ENCODE measurements at places on chromosomes 13 and 19. TPM values are rescaled to one million over a fixed set of nuclear protein-coding genes. Genes with fewer than 3 reads are reported as not detected.

The NAPSA gene
- 0.36 TPM for total RNA-seq

The CYP4F2 gene
- total RNA-seq, result not detected

The PLIN4 gene
- total RNA-seq, result 0.73 TPM

The PEG3 gene
- 149 TPM for total RNA-seq

The ADGRE2 gene
- total RNA-seq, result 0.18 TPM

The GJA3 gene
- 0.27 TPM for total RNA-seq

The ZNF844 gene
- total RNA-seq, result 20.6 TPM

The ZNF829 gene
- 7.5 TPM for total RNA-seq

The ZNF565 gene
- 14.6 TPM for total RNA-seq

The SIGLEC5 gene
- total RNA-seq, result 0.27 TPM

The CCDC8 gene
- 7.7 TPM for total RNA-seq

The ICAM4 gene
- total RNA-seq, result not detected

The MAMSTR gene
- total RNA-seq, result 1.1 TPM

The DCT gene
- 1.5 TPM for total RNA-seq

The SLC7A9 gene
- 2.1 TPM for total RNA-seq

The CBY2 gene
- not detected for total RNA-seq

The DHDH gene
- not detected for total RNA-seq

The CYP4F8 gene
- total RNA-seq, result not detected

The RGL3 gene
- 0.18 TPM for total RNA-seq

The ENOX1 gene
- 19.7 TPM for total RNA-seq

The ZNF525 gene
- total RNA-seq, result 13.2 TPM

The PDX1 gene
- not detected for total RNA-seq

The ZNF154 gene
- 44.0 TPM for total RNA-seq

The KLK11 gene
- total RNA-seq, result not detected

The VSTM1 gene
- not detected for total RNA-seq

The ICAM5 gene
- total RNA-seq, result 1.6 TPM

The CGB8 gene
- total RNA-seq, result not detected

The TNFRSF19 gene
- 31.3 TPM for total RNA-seq

Measured in cerebellum (tissue), 4 donors.